ENCODE measurements at places on chromosomes 7 and 10.

DNA sequence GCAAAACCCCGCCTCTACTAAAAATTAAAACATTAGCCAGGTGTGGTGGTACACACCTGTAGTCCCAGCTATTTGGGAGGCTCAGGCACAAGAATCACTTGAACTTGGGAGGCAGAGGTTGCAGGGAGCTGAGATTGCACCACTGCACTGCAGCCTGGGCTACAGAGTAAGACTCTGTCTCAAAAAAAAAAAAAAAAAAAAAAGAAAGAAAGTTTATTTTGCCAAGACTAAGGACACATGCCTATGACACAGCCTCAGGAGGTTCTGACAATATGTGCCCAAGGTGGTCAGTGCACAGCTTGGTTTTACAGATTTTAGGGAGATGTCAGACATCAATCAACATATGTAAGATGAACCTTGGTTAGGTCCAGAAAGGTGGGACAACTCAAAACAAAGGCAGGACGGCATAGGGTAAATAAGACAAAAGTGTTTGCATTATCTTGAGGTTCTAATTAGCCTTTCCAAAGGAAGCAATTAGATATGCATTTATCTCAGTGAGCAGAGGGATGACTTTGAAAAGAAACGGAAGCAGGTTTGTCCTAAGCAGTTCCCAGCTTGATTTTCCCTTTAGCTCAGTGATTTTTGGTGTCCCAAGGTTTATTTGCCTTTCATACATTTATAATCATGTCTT, 20.7 kb upstream of the OTUD1 start:
- DNase-seq: no peak

GRCh38 chr10:34808801-34809745, 6.0 kb downstream of the PARD3 start:
- peak; percentile 43 for DNase-seq

- DNase-seq: no peak
These were observed 39.7 kb downstream of the AHCYL2 start for GRCh38 chr7:129264534-129264933.

- peak; percentile 81 for DNase-seq
These were observed 33.6 kb downstream of the MEOX2 start for GRCh38 chr7:15652776-15653290.

- peak; percentile 69 for DNase-seq
These were observed 70.4 kb upstream of the ITPRID1 start for GRCh38 chr7:31443457-31443856.

DNA sequence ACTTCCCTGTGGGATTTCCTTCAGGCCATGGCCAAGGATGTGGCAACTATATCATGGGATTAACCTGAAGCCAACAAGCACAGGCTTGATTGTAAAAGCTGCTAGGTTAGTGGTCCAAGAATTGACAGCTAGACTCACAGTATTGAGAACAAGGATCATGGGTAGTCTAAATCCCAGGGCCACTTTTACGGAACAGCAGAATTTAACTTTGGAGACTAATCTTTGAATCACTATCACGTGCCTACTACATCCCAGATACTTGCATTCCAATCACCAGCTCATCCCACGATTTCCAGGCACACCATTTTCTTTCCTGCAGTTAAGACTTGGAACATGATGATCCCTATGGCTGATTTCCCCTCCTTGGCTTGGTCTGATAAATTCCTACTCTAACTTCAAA, 65.6 kb upstream of the ADO start:
- peak; percentile 58 for DNase-seq

GRCh38 chr7:7178906-7179305, 3.4 kb upstream of the C1GALT1 start:
- DNase-seq: peak; percentile 88

DNA sequence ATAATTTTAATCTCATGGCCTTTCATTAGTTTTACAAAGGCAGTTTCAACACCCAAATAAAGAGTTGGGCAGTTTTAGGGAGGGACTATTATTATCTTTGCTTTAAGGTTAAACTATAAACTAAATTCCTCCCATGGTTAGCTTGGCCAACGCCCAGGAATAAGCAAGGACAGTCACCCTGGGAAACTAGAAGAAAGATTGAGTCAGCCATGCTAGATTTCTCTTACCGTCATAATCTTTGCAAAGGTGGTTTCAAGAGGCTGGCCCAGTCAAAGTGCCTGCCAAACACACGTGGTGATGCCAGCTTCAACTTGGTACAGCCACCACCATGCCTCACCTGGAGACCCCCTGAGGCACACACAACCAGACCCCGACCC, 317.4 kb upstream of the SP8 start:
- DNase-seq: peak; percentile 34

DNA sequence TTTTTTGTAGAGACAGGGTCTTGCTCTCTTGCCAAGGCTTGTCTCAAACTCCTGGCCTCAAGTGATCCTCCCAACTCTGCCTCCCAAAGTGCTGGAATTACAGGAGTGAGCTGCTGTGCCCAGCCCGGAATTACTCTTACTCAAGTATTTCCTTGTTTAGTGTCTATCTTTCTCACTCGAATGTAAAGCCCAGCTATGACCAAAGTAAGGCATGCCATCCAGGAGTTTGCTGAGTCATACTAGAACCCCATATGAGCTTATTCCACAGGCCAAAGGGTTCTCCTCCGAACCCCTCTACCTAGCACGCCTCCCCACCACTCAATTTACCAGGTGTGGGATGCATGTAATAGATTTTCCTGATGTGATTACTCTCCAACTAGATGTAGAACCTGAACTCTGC, 166.6 kb upstream of the AUTS2 start:
- no peak for DNase-seq
